Activated naive CD8-positive, alpha-beta T cell treated with anti-CD3 and anti-CD28 coated beads, Interleukin-2, amount 10 ng/mL, durations not matched to agents 7 days and 5 days (primary cell): ENCODE measurements at places on chromosomes 5 and 9. TPM values are rescaled to one million over a fixed set of nuclear protein-coding genes. Genes with fewer than 3 reads are reported as not detected.

DNA sequence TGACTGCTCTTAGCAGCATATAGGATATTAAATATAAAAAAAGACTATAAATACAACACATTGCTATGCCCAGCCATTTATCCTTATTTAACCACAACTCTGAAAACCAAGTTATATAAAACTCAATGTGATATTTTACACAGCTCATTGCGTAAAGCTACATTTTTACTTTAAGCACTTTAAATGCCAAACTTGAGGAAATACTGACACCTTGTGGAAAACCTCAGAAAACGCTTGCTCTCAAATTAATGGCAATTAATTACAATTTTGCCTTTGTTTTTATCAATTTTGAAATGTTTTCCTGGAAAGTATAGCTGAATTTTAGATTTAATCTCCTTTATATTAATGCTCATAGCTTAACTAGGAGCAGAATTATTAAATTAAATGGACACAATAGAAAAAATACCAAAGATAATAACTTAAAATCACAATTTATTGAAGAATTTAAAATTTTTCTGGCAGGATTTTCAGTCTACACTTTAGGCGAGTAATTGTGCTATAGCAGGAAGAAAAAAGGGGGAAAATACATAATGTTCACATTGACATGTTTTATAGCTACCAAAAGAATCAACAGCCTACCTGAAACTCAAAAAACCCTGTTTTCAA, 25.2 kb upstream of the PLAC8L1 start:
- H3K4me1 ChIP-seq = no peaks in the 10 kb centered on the region
- peaks cover 24% of the 10 kb centered on the region for H3K36me3 ChIP-seq
- DNase-seq = no peak

DNA sequence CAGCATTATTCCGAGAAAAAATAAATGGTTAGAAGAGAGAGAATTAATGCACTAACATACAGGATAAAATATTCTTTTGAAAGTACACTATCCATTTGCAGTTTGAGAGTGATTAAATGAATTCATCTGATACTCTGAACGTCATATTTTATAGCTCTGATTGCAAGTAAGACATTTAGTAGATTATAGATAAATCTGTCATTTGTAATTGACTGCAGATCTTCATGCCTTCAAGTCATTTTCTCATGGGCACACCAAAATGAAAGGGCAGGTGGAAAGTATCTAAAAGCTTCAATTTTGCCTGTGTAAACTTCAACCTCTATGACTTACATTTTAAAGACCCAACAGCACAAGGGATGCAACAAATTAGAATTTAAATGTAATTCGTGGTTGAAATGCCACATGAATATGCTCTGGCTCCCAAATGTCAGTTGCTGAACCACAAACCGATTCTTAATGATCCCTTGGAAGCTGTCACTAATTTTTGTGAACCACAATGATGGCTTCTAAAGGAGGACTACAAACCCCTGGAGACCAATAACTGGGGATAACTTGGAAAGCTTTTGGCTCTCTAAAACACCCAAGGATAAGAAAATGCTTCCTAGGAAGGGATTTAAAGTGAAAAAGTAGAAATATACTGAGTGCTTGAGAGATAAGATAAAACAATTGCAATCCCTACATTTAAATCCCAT, 3.9 kb downstream of the TYRP1 start:
- no peak overlapping the region for H3K27ac ChIP-seq
- no peak for DNase-seq
- no peak overlapping the region for H3K4me3 ChIP-seq
- H3K27me3 ChIP-seq = no peaks in the 10 kb centered on the region

- peaks cover 34% of the 10 kb centered on the region for H3K27me3 ChIP-seq
- peak overlapping the region; percentile 91 for H3K27ac ChIP-seq
- peak overlapping the region; percentile 92 for H3K4me3 ChIP-seq
- DNase-seq = peak; percentile 71
- peaks cover 3% of the 10 kb centered on the region for H3K36me3 ChIP-seq
- H3K4me1 ChIP-seq = peaks cover 24% of the 10 kb centered on the region
These were observed 439 bp downstream of the SSBP2 start for GRCh38 chr5:81750308-81751008.

- no peaks in the 10 kb centered on the region for H3K36me3 ChIP-seq
- peaks cover 5% of the 10 kb centered on the region for H3K4me1 ChIP-seq
- no peaks in the 10 kb centered on the region for H3K27me3 ChIP-seq
- no peak overlapping the region for H3K27ac ChIP-seq
- H3K4me3 ChIP-seq = no peak overlapping the region
These were observed 369.6 kb downstream of the ICE1 start for GRCh38 chr5:5792106-5792505.

The DMRTA1 gene
- total RNA-seq = not detected
